Adipocyte (in vitro differentiated cells): ENCODE measurements at places on chromosomes 5 and 9.
A peak's percentile ranks its signal among the peaks of the same experiment; 100 is the strongest.

DNA sequence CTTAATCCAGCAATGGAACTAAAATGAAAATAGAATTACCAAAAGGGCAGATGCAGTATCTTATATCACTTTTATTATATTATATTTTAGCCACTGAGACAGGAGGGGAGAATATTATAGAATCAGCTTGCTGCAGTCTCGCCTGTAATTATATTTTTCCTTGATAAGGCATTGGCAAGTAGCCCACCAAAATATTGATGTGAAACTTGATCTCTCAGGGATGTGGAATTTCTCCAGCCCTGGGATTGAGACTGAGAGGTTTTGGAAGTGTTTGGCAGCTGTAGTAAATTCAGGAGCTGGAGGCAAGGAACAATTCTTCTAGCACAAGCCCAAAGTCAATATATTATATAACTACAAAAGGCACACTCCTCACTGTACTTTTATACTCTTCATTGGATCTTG, 142.1 kb upstream of the ADAMTSL1 start:
- DNase-seq: peak; percentile 56

- no peak for DNase-seq
These were observed 26.9 kb upstream of the LNPEP start for GRCh38 chr5:96909003-96909402.

GRCh38 chr5:26259081-26259480, 779.3 kb downstream of the CDH9 start:
- no peak for DNase-seq

DNA sequence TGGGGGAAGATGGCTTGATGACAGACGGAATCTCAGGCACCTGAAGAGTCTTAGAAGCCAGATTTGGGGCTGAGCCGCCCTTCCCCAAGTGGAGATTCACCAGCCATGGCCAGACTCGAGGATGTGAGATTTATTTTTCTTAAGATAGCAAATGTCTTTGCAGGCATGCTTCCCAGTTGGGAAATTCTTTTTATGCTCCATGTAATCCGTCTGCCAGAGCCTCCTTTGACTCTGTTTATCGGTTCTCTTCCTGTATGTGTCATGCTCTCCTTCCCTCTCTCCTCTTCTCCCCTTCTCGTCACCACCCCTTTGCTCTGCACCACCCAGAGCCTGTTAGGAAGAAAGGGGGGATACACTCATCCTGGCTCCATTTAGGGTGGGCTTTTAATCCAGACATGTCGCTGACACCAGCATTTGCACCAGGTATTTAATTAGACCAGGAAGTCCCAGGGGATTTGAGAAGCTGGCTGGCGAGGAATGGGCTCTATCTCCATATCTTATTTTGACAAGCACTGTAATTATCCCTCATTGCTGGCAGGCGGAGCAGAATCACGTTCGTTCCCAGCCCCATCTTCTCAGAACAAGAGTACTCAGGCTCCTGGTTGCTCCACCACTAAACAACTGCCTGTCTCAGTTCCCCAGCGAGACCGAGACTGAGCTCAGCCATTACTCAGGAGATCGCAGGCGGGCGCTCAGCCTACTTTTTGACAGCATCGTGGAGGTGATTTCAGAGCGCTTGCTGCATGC, 50.9 kb downstream of the KCNIP1 start:
- no peak for DNase-seq

GRCh38 chr9:72635197-72635596, 113.8 kb downstream of the TMC1 start:
- DNase-seq: no peak

- DNase-seq: no peak
These were observed 382.8 kb upstream of the WWC1 start for GRCh38 chr5:167908606-167909005.

DNA sequence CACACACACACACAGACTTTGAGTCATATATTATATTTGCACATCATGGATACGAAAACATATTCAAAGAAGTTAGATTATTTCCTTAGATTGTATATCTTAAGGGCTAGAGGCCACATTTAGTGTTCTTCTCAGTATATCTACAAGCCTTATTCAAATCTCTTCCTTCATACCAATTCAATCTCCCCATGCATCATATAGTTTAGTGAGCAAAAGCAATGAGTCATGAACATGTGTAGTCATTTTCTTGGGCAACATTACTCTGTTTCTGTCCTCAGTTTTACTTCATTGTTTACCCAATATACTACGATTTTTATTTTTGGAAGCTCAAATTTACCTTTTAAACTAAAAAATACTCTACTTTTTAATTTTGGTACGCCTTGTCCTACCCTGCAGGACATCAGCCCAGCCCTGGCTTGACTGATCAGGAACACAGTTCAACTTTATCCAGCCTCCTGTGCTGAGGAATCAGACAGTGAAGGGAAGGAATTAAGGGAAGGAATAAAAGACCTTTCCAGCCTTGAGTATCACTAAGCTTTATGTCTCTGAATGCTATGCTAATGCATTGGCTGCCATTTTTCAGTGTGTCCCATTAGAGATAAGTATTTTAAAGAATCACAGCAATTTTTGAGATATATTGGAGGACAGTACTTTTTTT, 101.7 kb upstream of the FST start:
- DNase-seq: peak; percentile 64

DNA sequence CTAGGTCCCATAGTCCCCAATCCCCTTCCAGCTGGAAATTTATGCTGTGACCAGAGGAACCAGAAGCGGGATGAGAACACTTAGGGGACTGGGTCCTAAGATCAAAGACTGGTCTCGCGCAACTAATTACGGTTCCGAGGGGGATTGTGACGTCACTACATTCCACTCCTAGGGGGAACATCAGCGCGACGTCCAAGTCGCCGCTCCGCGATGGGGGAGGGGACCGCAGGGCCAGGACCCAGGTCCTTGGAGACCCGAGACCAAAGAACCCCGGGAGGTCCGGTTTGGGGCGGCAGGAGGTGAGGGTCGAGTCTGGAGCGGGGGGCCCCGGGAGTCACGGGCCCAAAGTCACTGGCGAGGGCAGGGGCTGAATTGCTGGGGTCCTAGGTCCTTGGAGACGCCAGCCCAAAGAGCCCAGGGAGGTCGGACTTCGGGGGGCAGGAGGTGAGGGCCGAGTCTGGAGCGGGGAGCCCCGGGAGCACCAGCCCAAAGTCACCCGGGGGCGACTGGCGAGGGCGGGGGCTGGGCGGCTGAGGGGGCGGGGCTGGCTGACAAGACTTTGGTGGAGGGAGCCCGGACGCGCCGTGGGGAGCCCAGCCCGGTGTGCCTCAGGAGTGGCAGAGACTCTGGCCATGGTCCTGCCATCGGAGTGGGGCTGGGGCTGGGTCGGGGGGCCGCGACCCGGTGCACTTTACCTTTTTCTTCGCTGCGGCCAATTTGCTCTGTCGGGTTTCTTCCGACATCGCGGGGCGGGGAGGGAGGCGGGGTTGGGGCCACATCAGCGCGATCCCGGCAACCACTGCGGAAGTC, at the start of gene GOLGA2:
GOLGA2 (minus strand) TSS at position 810 of the 810 bp plus-strand sequence; CDS start at position 779, 31 bp downstream.
- peak; percentile 88 for DNase-seq

DNA sequence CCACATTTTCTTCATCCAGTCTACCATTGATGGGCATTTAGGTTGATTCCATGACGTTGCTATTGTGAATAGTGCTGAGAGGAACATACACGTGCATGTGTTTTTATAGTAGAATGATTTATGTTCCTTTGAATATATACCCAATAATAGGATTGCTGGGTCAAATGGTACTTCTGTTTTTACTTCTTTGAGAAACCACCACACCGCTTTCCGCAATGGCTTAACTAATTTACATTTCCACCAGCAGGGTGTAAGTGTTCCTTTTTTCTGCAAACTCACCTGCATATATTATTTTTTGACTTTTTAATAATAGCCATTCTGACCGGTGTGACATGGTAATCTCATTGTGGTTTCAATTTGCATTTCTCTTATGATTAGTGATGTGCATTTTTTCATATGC, 82.2 kb upstream of the RFX3 start:
- DNase-seq: no peak

DNA sequence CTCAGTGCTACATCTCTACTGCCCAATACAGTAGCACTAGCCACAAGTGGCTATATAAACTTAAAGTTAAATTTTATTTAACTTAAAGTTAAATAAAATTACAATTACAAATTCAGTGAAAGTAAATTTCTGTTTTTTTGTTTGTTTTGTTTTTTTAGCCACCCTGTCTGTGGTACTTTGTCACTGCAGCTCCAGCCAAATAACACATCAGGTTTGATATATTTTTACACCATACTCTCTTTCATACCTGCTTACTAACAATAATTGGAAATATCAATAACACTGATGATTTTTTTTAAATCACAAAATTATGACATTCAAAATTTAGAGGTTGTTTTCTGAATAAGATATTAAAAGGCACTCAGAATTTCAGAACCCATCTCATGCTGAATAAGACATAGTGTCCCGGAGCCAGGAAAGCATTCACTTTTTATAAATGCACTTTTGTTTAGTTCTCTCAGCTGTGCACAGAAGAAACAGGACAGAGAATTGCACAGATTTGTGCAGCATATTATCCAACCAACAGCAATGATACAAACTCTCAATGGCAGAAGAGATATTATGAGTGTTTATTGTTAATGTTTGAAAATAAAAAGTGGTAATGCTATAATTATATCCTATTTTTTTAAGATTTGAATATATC, 92.6 kb downstream of the EDIL3 start:
- DNase-seq: no peak

DNA sequence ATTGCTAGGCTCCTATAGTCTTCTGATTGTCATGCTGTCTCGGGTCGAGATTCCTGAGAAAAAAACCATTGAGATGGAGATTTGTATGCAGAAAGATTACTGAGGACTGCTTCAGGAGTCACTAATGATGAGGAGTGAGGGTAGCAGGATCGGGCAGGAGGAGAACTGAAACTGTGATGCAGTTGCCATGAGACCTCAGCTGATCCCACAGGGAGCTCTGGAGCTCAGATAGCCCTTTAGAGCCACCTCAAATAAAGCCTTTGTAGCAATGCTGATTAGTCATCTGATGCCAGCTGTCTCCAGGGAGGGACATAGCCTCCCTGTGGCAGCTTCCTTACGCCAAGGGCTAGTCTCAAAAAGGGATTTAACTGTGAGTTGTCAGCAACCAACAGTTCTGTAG, 256.9 kb downstream of the DMAC1 start:
- no peak for DNase-seq

DNA sequence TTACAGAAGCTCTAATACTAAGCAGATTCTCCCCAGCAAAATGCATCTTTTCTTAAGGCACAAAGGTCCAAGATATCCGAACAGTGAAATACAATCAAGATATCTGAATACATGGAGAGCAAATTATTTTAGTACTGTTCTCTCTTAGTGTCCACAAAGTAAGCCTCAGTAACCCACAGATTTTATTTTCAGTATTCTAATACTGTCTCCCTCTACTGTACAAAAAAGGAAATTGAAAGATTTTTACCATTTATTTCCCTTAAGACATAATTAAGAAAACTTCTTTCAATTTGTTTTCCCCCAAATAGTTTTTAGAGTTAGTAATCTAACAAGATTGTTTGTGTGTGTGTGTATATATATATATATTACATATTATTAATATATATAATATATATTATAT, 24.7 kb upstream of the NOL6 start:
- DNase-seq: peak; percentile 72

GRCh38 chr9:2332663-2333062, 288.9 kb upstream of the VLDLR start:
- DNase-seq: no peak

GRCh38 chr5:135393229-135393628, 5.8 kb downstream of the MACROH2A1 start:
- DNase-seq: no peak

DNA sequence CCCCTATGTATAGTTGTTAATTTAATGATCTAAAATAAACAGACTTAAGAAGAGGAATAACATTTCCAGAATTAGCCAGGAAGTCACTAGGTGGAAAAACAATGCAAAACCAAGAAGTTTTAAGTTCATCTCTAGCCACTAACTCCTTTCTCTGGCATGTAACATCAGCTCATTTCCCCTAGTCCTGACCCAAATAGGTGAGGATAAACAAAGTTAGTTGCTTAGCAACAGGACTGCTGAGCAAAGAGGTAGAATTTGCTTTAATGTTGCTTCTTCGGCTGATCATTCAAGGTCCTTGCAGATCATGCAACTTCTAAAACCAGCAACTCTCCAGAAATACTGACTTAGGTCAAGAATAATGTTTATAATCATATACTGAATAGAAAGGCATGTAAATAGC, 675.8 kb downstream of the CETN3 start:
- no peak for DNase-seq

DNA sequence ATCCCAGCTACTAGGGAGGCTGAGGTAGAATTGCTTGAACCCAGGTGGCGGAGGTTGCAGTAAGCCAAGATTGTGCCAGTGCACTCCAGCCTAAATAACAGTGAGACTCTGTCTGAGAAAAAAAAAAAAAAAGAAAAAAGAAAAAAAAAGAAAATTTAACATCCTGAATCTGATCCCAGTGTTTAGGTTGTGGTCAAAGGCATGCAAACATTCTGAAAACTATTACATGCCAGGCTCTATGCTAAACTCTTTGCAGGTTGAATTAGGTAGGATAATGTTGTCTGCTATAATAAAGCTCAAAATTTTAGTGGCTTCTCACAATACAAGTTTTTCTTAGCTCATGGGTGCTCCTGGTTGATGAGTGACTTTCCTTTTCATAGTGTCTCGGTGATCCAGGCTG, 367.4 kb downstream of the PSAT1 start:
- DNase-seq: no peak

GRCh38 chr9:133585481-133586351, 23.5 kb downstream of the FAM163B start:
- peak; percentile 44 for DNase-seq

DNA sequence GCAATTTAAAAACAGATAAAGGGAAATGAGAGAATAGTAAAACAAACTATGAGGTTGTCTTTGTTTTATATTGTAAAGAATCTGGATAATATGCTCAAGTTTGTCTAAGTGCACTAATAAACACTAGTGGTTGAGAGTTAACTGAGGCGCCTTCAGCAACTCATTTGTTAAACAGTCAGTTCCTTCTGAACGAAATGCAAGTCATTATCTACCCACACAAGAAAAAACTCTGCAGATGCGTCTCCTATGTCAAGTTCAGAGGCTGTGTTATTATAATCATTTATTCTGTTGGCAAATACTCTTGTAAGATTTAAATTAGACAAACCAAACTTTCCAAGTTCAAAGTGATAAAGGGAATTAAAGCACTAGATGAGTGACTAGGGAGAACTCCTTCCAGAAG, 20.3 kb upstream of the PCA3 start:
- DNase-seq: no peak

GRCh38 chr5:1909346-1909985, 26.7 kb upstream of the IRX4 start:
- no peak for DNase-seq
